Cardiac muscle cell (in vitro differentiated cells and primary cell): ENCODE measurements at places on chromosomes 16 and 17. TPM values are rescaled to one million over a fixed set of nuclear protein-coding genes. Genes with fewer than 3 reads are reported as not detected.

- no peak for DNase-seq
These were observed 4.4 kb downstream of the EPN3 start for GRCh38 chr17:50536683-50537646.

DNA sequence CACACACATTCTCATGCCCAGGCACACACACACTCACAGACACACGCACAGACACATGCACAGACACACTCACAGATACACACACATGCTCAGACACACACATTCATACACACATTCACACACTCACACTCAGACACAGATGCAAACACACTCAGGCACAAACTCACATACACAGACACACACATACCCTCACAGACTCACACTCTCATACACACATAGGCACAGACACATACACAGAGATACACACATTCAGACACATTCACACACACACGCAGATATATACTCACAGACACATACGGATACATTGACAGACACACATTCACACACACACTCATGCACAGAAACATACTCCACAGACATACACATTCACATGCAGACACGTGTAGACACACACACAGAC is 89.6 kb downstream of the RBFOX3 start:
- no peak for DNase-seq

DNA sequence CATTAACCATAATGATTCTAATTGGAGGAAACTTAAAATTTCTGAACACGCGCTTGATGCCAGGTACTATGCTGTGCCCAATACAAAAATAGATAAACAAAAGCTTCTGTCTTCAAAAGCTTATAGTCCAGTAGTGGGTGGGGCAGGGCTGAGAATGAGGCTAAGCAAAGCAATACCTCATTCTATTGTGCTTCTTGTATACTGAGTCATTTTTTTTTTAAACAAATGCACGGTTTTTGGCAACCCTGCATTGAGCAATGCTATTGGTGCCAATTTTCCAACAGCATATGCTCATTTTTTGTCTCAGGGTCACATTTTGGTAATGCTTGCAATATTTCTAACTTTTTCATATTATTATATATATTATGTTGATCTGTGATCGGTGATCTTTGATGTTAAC is 34.7 kb upstream of the HNF1B start:
- no peak for DNase-seq

- no peak for DNase-seq
These were observed 193.9 kb upstream of the SOX9 start for GRCh38 chr17:71926746-71927398.

Gene FOXO3B
- total RNA-seq: 11.5 and 14.1 TPM in 2 replicates

GRCh38 chr17:57375770-57376225 is 119.5 kb downstream of the MSI2 start:
- no peak for DNase-seq

Gene HYDIN
- 0.95 and 2.0 TPM in 2 replicates for total RNA-seq

Gene TUBB3
- 4.6 and 16.1 TPM in 2 replicates for total RNA-seq

DNA sequence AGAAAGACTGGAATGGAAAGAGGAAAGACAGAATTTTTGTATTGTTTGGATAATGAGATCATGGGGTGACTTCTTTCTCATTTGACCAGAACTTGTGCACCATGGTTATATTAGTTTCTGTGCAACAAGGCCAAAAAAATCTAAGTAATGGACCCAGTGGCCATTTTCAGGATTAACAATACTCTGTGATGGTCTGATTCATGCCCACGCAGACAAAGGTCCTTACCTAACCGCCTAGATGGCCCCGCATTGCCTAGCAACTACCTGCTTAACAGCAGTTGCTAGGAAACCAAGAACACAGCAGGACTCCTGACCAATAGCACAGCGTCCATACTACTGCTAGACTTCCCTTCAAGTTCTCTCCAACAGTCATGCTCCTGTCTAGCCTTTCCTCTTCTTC is 22.4 kb downstream of the MIS12 start:
- DNase-seq: peak; percentile 27

DNA sequence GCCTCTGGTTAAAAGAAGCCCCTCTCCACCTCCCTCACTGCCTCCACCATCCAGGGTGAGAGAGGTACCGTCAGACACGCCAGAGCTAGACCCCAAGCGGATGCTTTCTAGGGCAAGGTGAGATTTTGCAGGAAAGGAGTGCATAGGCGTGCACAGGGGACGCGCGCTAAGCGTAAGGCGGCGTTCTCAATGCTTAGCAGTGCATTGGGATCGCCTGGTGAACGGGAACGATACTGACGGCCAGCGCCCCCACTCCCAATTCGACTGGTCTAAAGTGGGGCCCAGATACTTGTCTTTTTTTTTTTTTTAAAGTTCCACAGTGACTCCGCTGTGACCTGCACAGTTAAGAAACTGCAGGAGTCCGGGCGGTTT is 57.9 kb upstream of the CREBBP start:
- DNase-seq: no peak

- no peak for DNase-seq
These were observed 8.9 kb upstream of the C16orf74 start for GRCh38 chr16:85759631-85760419.

DNA sequence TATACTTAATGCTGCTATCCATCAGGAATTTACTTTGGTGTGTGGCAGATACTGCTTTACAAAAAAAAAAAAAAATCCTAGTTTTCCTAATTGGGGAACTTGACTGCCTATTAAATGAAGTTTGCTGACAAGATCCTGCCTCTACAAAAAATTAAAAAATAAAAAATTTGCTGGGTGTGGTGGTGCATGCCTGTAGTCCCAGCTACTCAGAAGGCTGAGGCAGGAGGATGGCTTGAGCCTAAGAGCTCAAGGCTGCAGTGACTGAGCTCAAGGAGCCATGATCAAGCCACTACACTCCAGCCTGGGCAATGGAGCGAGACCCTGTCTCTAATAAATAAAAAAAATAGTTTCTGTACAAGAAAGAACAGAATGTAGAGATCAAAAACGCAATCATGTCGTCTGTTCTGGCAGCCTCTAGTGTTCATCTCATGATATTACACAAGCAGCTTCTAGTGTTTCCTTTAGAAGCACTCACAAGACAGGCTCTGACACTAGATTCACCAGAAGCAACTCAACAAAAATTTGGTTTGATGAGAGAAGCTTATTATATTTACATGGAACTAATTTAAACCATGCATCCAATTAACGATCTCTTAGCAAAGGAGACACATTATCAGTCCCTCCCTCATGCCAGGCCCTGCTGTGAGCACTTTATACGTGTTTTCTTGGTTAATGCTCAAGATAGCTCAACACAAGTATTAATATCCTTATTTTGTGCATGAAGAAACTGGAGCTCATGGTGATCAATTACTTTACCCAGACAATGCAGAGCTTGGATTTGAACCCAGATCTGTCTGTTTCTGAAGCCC is 6.8 kb upstream of the KRTAP17-1 start:
- DNase-seq: peak; percentile 42

DNA sequence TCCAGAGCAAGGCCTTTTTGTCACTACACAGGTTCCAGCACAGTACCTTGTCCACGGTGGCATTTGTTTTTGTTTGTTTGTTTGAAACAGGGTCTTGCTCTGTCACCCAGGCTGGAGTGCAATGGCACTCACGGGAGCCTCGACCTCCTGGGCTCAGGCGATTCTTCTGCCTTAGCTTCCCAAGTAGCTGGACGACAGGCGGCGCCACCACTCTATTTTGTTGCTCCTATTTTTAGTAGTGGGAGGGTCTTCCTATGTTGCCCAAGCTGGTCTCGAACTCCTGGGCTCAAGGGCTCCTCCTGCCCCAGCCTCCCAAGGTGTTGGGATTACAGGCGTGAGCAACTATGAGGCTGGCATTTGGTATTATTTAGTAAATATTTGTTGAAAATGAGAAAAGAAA is 10.3 kb downstream of the MRC2 start:
- no peak for DNase-seq

DNA sequence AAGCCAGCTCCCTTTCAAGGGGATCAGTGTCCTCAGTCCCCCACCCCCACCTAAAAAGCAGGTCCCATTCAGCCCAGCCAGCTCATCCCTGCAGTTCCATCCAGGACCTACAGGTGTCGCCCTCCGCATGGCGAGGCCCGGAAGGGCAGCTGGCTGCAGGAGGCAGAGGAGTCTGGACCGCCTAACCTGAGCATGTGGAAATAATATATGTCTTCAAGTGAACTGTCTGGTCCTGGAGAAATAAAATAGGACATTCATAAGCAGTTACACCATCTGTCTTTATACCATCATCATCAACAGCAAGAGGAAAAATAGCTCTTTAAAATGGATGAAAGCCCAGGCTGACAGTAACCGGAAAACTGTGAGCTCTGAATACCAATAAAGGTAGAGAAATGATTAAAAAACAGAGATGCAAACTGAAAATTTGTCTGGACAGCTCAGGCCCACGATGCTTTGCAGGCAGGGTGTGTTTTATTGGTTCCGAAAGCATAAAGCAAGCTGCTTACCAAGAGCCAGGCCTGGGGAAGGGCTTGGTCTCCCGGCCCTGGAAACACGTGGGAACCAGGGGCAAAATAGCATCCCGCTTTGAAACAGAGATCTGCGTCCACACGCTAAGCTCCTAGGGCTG is 215.2 kb downstream of the ZFHX3 start:
- peak; percentile 85 for DNase-seq

DNA sequence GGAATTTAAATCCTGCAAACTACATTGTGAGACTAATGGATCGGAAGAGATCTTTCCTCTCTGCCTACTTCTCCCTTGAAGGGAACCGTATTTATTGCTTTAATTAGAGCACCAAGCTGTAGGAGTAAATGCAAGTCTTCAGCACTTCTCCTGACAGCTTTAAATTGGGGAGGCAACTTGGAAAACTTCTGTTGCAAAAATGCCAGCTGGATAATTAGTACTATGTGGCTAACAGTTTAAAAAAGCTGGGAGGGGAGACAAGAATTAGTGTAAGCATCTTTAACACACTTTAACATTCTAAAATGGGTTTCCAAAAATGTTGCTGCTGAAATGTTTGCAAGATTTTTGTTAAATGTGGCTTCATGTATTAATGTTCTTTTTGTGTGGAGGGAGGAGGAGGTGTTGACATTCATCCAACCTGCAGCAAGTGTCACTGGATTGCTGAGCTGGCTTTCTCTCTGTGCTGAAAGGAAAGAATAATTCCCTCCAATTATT is 108.5 kb downstream of the PCTP start:
- peak; percentile 13 for DNase-seq

Gene OR3A1
- total RNA-seq: not detected in 2 replicates

- DNase-seq: no peak
These were observed 8.0 kb upstream of the MYL4 start for GRCh38 chr17:47201166-47201565.

Gene CDRT15
- not detected in 2 replicates for total RNA-seq

DNA sequence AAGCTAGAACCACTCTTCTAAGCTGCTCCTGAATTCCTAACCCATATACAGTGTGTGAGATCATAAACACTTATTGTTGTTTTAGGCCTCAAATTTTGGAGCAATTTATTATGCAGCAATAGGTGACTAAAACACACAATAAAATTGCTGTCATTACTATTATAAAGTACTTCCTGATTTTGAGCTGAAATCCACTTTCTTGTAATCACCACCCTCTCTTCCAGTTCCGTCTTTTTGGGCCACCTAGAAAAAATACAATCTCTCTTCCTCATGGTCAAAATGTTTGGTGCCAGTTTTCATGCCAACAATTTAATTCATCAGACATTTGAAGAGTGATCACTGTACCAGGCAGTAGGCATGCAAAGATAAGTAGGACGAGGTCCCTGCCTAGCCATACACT is 43.3 kb upstream of the NF1 start:
- DNase-seq: no peak

GRCh38 chr17:40664582-40665333 is at the start of gene KRT222:
Gene KRT222, minus strand, starts transcription at chr17:40665177. Its CDS starts 78 bp downstream, at chr17:40665099.
- DNase-seq: peak; percentile 5

- no peak for DNase-seq
These were observed 6.2 kb downstream of the AANAT start for GRCh38 chr17:76473541-76473985.

- DNase-seq: no peak
These were observed 8.1 kb downstream of the FASN start for GRCh38 chr17:82089723-82090548.

Gene TBC1D3H
- not detected in 2 replicates for total RNA-seq

DNA sequence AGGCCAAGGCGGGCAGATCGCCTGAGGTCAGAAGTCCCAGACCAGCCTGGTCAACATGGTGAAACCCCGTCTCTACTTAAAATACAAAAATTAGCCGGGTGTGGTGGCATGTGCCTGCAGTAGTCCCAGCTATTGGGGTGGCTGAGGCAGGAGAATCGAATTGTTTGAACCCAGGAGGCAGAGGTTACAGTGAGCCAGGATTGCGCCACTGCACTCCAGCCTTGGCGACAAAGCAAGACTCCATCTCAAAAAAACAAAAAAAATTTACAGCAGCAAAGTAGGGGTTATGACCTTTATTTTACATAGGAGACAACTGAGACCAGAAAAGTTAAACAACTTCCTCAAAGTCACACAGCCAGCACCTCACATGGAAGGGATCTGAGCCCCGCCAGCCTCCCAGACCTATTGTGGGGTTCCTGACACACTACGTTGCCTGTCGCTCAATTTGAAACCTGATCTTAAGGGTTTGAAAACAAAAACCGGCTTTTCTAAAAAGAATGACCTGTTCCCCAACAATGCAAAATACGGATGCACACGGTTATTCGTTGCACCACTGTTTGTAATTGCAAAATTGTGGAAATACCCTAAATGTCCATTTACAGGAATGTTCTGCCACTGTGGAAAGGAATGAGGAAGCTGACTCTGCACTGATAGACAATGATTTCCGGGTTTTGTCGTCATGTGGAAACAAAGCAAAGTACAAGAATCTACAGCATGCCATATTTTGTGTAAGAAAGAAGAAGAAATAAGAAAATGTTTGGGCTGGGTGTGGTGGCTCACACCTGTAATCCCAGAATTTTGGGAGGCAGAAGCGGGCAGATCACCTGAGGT is 77.2 kb downstream of the CNGB1 start:
- DNase-seq: no peak

Gene C17orf78
- not detected in 2 replicates for total RNA-seq

- DNase-seq: peak; percentile 49
These were observed 111.7 kb upstream of the CDH5 start for GRCh38 chr16:66254751-66255150.

GRCh38 chr17:8109661-8110455 is 8.5 kb downstream of the ALOXE3 start:
- peak; percentile 77 for DNase-seq

DNA sequence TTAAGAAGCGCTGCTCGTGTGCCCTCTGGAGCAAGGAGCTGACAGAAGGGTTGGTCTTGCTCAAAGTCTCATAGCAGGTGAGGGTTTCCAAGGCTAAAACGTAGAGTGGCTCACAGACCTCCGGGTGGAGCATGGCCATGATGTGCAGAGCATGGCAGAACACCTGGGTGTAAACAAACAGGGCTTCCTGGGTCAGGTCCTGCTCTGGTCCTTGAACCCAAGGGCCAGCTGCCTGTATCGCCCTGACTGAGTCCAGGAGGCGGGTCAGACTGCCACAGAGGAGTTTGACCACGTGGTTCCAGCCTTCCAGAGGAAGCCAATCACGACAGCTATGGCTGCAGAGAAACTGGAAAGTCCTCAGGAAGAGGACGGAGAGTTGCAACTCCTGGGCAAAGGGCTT is 7.1 kb downstream of the GEMIN4 start:
- no peak for DNase-seq

DNA sequence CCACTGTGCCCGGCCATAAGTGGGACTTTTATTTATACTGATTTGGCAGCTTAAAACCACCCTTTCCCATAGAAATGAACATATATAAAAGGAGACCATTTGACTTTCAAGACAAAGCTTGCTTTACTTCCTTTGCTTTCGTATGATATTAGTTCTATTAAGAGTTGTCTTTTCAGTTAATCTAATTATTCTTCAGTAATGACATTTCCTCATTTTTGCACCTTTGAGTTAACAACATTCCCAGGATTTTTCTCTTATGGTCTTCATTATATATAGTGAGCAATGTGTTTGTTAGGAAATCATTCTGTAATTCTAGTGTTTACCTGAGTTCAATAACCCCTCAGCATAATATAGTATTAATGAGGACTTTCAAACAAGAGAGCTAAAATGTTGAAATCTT is 173.8 kb downstream of the MAP2K6 start:
- no peak for DNase-seq
